ENCODE measurements at places on chromosomes 1 and 21.

- DNase-seq = no peak
These were observed 82.2 kb downstream of the LMO4 start for GRCh38 chr1:87410776-87411480.

DNA sequence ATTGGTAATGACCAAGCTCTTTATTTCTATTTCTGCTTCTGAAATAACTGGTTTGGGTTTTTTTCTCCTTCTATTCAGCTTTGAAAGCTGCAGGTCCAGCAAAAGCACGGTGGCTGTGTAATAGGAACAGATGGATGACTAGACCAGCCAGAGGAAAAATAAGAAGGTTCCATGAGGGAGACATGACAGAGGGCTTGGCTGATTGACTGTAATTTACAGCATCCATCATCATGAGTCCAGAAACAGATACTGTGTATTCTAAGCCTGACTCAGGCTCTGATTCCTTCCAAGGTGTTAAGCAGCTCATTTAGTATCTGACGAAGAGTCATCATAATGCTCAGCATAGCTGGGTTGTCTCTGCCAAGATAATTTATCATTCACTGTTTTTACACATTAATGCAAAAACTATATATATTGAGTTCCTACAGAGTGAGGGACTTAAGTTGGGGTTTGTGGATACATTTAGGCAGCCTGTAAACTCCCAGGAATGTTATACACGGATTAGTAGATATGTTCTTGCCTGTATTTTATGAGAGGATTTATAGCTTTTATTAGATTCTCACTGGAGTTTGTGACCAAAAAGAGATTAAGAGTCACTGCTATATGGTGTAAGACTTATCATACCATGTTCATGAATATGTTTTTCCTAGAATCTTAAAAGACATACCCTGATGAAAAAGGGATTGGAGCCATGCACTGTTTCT, 72.6 kb downstream of the SGIP1 start:
- DNase-seq = no peak

DNA sequence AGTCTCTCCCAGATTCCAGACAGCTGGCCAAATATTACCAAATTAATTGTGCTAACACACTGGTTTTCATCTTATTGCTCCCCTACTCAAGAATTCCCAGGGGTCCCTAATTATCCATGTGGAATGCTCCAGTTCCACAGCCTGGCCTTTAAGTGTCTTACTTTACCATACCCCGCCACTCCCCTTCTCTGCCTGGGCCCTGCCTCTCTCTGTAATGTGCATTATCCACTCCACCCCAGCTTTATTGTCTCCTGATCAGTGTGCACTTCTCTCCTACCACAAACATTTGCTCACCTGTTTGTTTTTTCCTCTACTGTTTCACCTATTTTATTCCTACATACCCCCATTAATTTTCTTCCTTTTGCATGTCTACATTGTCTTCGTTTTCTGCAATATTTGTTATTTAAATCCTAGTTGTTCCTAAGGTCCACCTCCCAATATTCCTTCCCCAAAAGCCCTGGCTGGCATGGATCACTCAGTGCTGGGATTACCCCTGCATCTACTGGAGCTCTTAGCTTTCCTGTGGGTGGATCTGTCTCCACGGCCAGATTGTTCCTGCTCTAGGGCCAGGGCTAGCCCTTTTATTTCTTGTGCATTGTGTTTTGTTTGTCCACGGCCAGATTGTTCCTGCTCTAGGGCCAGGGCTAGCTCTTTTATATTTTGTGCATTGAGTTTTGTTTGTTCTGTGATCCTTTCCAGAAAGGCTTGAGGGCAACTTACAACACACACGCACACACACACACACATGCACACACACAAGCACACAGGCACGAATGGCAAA, 33.4 kb upstream of the ATP1B1 start:
- no peak for DNase-seq

DNA sequence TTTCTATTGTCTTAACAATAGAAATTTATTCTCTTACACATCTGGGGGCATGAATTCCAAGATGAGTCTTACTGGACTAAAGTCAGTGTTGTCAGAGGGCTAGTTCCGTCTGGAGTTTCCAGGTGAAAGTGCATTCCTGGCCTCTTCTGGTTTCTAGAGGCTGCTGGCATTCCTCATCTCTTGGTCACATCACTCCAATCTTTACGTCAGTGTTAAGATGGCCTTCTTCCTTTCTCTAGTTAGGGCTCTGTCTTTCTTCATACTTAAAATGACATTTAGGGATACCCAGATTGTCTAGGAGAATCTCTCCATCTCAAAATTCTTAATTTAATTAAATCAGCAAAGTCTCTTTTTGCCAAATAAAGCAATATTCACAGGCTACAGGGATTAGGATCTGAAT, 13.3 kb upstream of the PDC start:
- no peak for DNase-seq

GRCh38 chr1:180343921-180344769, 114.1 kb downstream of the LHX4 start:
- no peak for DNase-seq

DNA sequence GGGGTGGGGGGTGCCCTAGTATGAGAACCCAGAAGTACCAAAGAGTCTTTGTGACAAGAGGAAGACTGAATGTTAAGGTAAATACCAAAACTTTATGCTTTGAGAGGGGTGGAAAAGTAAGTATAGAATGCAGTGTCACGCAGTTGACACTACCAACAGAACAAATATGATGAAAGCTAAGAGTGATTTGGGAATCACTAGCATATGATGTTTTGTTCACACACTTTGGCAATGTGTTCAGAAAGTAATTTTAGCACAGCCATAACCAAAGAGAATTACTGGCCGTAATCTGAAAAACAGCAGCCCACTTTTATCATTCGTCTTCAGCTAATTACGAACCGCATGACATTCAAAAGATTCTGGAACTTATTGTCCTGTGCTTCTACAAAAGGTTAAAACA, 59.5 kb downstream of the ENAH start:
- DNase-seq = no peak

DNA sequence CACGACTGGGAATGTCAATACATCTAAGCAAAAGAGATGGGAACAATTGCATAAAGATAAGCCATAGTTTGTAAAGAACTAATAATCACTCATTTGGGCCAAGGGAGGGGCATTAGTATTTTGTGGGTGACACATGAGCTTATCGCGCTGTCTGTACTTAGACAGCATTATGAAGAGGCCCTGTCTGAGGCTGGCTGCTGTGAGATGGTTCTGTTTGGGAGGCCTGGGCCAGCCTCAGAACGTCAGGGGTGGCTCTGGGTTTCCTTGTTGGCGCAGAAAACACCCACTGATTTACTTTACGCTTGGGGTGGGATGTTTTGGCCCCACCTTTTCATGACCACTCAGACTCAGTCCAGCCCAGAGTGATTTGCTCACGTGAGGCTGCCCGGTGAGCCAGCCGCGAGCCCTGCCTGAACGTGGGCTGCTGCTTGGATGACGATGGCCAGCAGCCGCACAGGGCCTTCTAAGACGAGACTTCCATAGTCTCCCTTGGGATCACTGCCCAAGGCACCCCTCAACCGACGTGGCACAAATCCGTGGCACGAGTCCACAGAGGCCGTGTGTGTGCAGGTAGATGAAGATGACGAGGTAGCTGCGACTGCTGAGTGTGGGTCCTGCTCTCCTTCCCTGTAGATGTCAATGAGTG, 18.7 kb downstream of the UMODL1 start:
- DNase-seq = no peak

GRCh38 chr1:196873385-196873784, 14.5 kb upstream of the CFHR4 start:
- no peak for DNase-seq

DNA sequence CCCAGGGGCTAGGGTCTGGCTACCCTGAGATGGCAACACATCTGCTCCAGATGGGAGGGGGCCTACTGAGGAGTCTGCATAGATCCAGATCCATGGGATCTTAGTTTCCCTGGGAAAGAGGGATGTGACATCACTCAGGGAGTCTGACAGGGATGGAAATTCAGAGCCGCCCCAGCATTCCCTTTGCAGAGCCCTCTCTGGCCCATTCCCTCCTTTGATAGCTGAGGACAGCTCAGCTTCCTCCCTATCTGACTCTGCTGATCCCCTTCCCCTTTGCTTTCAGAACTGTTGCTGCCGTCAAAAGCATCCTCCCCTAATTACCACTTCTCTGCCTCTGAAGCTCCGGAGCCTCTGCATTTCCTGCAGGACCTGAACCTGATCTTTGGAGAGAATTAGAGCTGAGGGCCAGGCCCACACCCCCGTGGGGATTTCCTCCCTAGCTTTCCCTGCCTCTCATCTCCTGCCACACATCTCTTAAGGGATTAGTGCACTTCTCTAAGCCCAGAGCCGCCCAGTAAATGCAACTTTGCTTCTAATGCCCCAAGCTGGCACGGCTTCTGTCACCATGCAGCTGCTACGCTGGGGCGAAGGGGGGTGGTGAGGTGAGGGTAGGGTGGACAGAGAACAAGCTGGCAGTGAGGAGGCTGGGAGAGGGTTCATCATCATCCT, 9.5 kb upstream of the ASCL5 start:
- no peak for DNase-seq

- DNase-seq = no peak
These were observed 192.8 kb upstream of the NR5A2 start for GRCh38 chr1:199834711-199835110.

- no peak for DNase-seq
These were observed 304.3 kb upstream of the PLD5 start for GRCh38 chr1:242828828-242829227.

- DNase-seq = no peak
These were observed 11.5 kb downstream of the RAP1GAP start for GRCh38 chr1:21657456-21658190.

- no peak for DNase-seq
These were observed 8.7 kb downstream of the LDLRAD2 start for GRCh38 chr1:21820597-21821232.

DNA sequence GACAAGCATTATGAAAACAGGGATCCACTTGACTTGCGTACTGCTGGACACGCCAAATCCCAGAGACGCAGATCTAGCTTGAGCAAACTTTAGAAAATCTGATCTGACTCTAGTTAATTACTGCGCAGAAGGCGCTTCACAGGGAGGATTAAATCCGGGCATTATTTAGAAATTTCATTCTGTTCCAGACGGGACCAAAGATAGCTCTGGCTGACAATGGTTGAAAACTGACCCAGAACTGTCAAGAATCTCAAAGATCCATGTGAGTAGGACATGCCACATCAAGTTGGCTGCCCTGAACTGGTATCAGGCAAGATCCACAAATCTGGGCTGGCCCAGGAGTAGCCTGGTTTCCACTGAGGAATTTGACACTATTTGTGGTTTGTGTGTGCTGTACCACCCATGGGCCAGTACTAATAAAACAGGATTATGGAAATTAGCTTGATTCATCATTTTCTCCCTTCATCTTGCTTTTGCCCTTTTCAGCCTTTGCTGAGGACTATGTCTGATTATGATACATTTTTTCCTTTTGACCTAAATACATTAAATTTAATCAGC, 171.0 kb downstream of the VAV3 start:
- no peak for DNase-seq

GRCh38 chr1:85358702-85359438, 82.4 kb upstream of the BCL10 start:
- DNase-seq = no peak

DNA sequence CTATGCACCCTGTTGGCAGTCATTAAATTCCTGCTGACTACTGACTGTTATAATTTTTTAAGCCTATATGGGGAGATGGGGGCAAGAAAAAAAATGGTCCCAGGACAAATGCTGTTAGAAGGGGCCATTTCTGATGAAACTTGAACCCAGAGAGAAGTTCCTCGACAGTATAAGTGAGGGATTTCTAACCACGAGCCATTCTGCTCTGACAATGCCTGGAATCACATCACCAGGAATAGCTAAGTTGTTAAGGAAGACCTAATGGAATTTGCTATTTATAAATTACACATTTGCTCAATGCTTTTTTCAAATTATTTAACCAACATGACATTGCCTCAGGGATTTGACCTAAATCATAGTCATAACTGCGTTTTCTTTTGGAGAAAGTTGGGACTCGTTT, 55.2 kb downstream of the LHX9 start:
- DNase-seq = no peak

DNA sequence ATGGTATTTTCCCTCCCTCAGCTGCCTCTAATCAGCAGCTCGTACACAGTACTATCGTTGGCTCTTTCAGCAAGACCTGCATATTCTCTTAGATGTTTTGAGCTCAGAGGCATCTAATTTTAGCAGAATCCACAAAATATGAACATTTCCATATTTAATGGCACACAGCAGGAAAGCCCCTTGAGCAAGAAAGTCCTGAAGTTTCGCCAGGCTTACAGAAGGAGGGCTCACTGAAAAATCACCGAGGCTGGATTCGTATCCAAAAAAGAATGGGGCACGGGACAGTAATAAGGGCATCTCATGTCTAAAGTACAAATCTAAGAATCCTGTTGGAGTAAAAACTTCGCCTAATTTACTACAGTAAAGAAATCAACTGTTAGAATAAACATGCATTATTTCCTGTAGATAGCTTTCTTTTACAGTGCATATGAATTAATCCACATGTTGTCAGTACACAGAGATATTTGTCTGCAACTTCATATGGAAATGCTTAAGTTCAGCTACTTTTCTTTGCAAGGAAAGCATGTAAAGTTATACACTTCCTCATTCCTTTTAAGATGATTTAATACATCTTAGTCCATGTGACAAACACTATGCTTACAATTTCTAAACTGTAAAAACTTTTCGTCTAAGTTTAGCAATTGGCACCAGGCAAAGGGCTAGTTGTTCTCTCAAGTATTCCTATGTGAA, 1205.3 kb upstream of the ADGRL4 start:
- DNase-seq = peak; percentile 52

- DNase-seq = no peak
These were observed 341.0 kb upstream of the USP24 start for GRCh38 chr1:55555956-55556725.

- no peak for DNase-seq
These were observed 16.6 kb upstream of the AJAP1 start for GRCh38 chr1:4637616-4638344.

GRCh38 chr1:67767103-67767782, 66.0 kb downstream of the GNG12 start:
- no peak for DNase-seq

- no peak for DNase-seq
These were observed 179.4 kb downstream of the TGFB2 start for GRCh38 chr1:218524526-218524925.
